Prostate gland (tissue), 2 donors: ENCODE measurements at places on chromosomes 5 and 9.

DNA sequence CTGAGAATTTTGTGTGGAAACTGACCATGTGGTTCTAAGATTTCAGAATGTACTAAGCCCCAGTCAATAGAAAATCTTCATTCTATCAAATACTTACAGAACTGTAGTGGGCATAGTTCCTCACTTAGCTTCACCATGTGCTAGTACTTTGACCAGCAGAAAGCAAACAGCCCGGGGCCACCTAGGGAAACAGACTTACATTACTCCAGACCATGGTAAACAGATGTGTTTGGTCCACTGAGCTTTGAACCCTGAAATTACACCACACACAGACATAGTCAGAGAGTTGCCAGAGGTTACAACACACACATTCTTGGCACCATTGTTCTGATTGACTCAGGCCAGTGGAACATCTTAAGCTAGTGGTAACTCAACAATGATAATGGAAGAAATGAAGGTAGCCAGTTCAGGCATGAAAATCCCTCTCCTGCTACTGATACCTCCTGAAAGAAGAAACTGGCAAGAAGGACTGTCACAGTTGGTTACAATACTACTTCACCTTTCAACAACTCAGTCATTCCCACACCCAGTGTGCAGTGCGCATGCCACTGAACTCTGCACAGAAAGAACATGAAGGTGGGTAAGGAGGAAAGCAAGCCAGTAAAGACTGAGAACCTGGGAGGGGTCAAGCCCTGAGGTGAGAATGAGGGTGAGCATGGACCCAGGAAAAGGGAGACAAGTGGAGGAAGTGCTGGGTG is 18.7 kb upstream of the LECT2 start:
- H3K4me1 ChIP-seq: no peaks in the 10 kb centered on the region
- no peak overlapping the region for H3K4me3 ChIP-seq
- no peak for DNase-seq
- H3K27me3 ChIP-seq: no peaks in the 10 kb centered on the region
- H3K36me3 ChIP-seq: no peaks in the 10 kb centered on the region

DNA sequence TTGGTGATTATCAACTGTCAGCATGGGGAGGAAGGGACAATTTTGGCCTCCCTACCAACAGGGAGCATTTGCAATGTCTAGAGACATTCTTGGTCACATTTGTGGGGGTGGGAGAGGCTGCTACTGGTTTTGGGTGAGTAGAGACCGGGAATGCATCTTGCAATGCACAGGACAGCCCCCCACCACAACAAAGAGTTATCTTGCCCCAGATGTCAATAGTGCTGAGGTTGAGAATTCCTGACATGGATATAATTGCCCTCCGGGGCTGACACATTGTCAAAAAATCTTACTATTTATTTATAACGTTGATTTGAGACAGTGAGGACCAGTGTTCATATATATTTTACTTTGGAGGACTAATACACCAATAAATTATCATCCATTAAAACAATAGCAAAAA is 316.1 kb downstream of the PSAT1 start:
- no peak overlapping the region for H3K27ac ChIP-seq
- H3K4me1 ChIP-seq: no peaks in the 10 kb centered on the region
- H3K27me3 ChIP-seq: no peaks in the 10 kb centered on the region
- no peaks in the 10 kb centered on the region for H3K36me3 ChIP-seq
- H3K4me3 ChIP-seq: no peak overlapping the region

GRCh38 chr5:122150215-122150614 is 20.9 kb downstream of the ZNF474 start:
- DNase-seq: no peak
- no peaks in the 10 kb centered on the region for H3K4me1 ChIP-seq
- no peak overlapping the region for H3K4me3 ChIP-seq
- H3K27me3 ChIP-seq: no peaks in the 10 kb centered on the region
- no peak overlapping the region for H3K27ac ChIP-seq

DNA sequence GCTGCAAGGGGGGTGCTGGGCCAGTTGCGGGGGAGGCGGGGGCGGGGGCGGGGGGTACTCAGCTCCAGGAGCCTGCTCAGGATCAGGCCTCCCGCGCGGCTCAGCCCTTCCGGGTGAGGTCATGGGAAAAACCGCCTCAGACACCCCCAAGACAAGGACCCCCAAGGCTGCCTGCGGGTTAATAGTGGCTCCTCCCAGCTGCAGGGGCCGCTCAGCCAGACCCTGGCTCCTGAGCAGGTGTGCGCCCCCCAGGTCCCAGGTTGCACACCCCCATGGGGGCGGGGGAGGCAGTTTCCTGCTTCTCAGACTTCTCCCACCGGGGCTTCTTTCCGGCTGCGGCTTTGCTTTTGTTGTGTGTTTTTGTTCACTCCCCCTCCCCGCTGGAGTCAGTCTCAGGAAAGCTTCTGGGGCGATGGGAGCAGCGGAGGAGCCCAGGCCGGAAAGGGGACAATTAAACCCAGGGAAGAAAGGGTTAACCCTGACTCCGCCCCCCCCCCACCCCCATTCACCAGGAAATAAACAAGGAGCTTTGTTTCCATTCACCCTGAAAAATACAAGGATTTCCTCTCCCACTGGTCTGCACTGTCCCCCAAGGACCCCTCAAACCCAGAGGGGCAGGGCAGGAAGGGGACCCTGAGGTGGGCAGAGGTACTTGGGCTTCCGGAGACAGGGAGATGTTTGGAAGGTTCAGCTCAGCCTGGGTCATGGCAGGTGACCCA is 42.3 kb upstream of the NOTCH1 start:
- H3K27ac ChIP-seq: no peak overlapping the region
- H3K4me3 ChIP-seq: no peak overlapping the region
- H3K27me3 ChIP-seq: no peaks in the 10 kb centered on the region
- DNase-seq: no peak
- no peaks in the 10 kb centered on the region for H3K36me3 ChIP-seq

DNA sequence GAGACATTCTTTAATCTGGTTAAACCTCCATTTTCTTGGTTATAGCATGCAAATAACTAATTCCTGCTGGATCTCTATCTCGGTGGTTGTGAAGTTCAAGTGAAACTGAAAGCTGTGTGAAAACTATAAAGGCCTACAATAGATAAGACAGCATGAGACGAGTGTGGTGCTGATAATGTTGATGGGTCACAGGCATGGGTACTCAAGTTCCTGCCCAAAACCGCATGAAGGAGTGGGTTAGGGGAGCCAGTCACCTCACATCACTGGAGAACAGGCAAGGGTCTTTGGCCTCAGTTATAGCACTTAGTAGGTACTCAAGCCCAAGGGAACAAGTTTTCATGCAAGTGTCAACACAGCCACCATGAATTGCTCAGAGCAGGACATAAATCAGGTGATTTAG is 16.7 kb downstream of the HMHB1 start:
- H3K27me3 ChIP-seq: no peaks in the 10 kb centered on the region

GRCh38 chr9:37187292-37187691 is 66.9 kb downstream of the ZCCHC7 start:
- DNase-seq: no peak
- no peaks in the 10 kb centered on the region for H3K36me3 ChIP-seq
- no peak overlapping the region for H3K4me3 ChIP-seq
- no peaks in the 10 kb centered on the region for H3K4me1 ChIP-seq

DNA sequence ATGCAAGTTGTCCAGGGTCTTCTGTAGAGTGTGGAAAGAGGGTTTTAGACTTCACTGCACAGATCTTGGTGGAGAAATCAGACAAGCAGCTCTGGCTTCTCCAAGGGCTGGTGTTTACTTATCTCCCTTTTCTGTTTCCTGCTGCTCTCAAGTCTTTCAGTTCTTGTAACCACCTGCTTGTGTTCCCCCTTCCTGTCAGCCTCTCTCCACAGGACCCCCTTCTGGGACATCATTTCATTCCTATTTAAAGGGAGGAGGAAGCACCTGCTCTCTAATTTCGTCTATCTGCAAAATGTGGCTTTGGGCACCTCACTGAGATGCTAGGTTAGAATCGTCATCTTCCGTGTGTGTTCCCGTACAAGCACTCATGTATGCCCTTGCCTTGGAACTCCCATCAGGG is 636.2 kb downstream of the MTRR start:
- H3K27me3 ChIP-seq: no peaks in the 10 kb centered on the region
- no peak for DNase-seq
- H3K36me3 ChIP-seq: no peaks in the 10 kb centered on the region
- no peak overlapping the region for H3K4me3 ChIP-seq

DNA sequence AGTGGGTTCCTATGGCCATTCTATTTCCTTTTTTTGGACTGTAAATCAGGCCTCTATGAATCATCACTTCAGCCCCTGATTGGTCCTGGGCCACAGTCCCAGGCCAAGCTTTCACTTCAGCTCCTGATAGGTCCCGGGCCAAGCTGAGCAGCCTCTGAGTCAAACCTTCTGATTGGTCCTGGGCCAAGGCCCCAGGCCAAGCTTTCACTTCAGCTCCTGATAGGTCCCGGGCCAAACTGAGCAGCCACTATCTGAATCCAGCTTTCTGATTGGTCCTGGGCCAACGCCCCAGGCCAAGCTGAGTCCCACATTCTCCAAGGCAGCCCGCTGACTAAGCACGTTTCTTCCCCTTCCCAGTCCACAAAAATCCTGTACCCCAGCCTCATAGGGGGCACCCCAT is 1972.9 kb upstream of the ACO1 start:
- H3K27me3 ChIP-seq: no peaks in the 10 kb centered on the region
- no peak overlapping the region for H3K4me3 ChIP-seq
- no peaks in the 10 kb centered on the region for H3K36me3 ChIP-seq
- H3K4me1 ChIP-seq: no peaks in the 10 kb centered on the region
- no peak for DNase-seq

DNA sequence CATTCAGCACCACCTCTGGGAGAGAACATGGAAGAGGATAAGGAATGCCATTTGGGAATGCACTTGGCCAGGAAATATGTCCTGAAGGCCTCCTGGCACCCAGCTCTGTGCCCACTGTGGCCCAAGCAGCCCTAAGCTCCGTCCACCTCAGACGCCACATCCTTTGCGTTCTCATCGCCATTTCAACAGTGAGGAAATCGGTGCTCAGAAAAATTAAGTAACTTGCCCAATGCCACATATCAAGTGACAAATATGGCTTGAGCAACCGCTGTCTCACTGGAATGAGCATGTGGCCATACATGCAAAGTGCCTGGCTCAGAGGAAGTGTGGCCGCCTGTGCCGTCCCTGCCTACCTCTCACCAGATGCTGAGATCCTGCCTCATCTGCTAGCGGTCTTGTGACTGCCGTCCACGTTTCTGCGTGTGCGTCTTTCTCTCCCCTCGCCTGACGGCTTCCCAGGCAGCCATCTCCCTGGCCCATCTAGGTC is 984 bp upstream of the DOK3 start:
- no peak for DNase-seq
- no peak overlapping the region for H3K4me3 ChIP-seq
- H3K27ac ChIP-seq: no peak overlapping the region
- H3K36me3 ChIP-seq: peaks cover 9% of the 10 kb centered on the region
- H3K4me1 ChIP-seq: no peaks in the 10 kb centered on the region
